HT-29 (cell line): ENCODE measurements at places on chromosomes 5 and 9. TPM values are rescaled to one million over a fixed set of nuclear protein-coding genes. Genes with fewer than 3 reads are reported as not detected.

Gene TNFSF8
- not detected in 2 replicates for total RNA-seq

DNA sequence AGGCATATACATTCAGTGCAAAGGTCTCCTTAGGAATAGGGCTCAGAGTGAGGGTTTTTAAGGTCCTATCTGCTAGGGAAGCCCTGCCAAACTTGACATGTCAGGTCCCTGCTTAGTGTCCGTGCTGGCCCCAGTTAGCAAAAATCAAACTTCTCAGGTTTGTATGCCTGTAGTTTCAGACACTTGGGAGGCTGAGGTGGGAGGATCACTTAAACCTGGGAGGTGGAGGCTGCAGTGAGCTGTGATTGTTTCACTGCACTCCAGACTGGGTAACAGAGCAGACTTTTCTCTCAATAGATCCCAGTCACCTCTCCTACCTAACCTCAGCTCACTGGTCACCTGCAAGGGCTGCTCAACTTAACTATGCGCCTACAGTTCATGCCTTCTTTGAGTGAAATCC lies 18.7 kb upstream of the TMEM245 start:
- DNase-seq, result no peak

DNA sequence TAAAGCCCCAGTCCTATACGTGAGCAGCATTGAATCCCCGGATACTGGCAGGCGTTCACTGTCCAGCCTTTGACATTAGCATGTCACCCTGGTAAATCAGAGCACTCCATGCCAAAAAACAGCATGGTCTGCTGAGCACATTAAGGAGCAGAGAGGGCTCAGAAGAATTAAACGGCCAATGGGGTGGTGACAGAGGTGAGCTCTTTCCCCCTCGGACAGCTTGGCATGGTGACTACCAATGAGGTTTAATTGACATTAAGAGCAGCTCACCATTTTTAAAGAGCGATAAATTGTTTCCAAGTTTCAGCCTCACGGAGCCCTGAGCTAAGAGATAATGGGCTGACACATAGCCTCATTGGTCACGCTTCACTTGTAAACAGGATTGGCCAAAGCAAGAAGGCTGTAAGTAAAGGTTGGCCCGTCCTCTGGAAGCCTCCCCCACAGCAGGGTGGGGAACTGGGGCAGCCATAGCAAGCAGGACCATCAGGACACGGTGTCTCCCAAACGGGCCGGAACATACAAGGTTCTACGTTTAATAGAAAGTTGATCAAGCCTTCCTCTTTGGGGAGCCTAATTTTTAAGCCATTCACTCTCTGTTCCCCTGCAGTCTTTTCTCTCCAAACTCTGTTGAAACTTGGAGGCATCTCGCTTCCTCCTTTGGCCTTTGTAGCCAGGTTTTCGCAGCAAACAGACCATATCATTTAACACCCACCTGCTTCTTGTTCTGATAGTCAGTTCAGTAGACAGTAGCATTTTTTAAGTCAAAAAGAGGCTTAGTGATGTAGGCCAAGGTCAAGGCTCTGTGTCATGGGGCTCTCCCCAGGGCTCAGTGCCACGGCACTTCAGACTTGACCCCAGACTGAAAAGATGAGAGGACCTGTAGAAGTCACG lies 25.9 kb downstream of the QRFP start:
- no peak for DNase-seq

DNA sequence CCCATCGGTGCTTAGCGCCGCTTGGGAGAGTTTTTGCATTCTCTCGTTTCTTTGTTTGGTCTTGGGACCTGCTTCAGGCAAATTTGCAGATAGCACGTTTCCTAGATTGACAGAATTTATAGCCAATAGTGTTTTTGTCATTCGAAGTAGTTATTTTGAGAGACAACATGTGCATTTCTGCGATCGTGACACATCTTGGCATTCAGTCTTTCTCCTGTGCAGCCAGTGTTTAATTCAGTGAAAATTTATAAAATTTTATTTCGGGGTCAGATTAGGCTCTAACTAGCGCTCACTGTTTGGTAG lies 830 bp downstream of the PRRC1 start:
- no peak for DNase-seq

GRCh38 chr9:133759946-133760345 lies 21.8 kb upstream of the SARDH start:
- DNase-seq, result no peak

DNA sequence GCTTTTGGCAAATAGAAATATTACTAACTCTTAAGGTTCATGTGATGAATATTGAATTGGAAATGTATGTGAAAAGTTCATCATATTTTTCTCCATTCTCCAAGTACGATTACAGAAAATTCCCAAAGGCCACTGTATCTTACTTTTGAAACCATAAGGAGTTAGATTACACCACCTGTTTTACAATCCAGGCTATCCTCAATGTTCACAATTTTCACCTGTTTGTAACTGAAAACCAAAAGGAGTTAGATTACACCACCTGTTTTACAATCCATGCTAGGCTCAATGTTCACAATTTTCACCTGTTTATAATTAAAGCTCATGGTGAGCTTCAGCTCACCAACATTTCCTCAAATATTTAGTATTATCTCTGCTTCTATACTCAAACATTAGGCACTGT lies 188.0 kb downstream of the HCN1 start:
- DNase-seq, result no peak
